ENCODE measurements at places on chromosomes 16 and 17.

GRCh38 chr16:7398536-7398935 lies 65.9 kb downstream of the RBFOX1 start:
- DNase-seq: no peak

GRCh38 chr17:80695979-80696378 lies 151.3 kb downstream of the RPTOR start:
- DNase-seq: no peak

DNA sequence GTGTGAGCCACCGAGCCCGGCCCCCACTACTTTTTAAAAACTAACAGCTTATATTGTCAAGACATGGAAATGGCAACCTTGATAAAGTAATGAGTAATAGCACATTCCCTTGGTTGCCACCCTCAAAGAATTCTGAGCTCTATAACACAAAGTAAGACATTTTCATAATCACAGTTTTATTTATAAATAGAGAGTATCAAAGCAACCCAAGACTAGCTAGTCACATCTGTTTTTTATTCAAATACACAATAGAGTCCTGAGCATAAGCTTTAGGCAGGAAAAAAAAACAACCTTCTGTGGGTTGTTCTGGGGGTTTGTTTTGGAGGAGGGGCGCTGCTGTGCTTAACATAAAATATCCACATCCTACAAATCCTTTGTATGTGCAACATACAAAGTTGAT lies 68.7 kb downstream of the CEP95 start:
- no peak for DNase-seq

DNA sequence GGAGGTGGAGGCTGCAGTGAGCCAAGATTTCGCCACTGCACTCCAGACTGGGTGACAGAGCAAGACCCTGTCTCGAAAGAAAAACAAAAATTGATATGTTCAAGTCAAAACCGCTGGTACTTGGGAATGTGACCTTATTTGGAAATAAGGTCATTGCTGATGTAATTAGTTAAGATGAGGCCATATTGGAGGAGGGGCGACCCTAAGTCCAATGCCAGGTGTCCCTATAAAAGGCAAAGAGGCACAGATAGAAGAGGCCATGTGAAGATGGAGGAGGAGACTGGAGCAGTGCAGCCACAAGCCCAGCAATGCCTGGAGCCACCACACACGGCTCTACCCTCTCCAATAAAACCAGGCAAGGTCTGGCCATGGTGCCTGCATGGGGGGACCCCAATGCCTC lies 50.8 kb upstream of the JPH3 start:
- no peak for DNase-seq

DNA sequence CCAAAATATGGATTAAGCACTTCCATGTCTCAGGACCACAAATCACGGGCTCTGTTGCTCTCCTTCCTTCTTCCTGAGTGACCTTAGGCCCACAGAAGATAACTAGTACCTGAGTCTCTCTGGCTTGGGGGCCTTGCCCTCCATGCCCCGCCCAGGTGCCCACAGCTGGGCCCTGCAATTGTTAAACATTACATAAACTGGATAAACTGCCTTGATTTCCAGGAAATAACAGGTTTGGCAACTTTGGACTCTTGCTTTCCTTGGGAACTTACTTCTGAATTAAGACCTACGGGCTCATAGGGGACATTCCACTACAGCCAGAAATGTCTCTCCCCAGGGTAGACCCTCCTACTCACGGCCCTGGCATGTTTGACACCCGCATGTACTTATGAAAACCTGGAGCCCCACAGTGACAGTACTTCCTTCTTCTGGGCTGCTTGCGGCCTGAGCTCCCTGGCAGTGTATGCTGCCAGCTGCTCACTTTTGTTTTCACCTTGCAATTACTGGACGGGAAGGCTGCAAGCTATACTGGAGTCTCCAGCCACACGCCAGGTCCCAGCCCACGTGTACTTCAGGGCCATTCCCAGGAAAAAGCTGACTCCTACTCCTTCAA lies 2.3 kb upstream of the UBALD2 start:
- peak; percentile 51 for DNase-seq

GRCh38 chr17:7897090-7897489 lies 8.5 kb downstream of the CHD3 start:
- DNase-seq: no peak

- no peak for DNase-seq
Measured at GRCh38 chr17:70646673-70647072, 477.3 kb downstream of the KCNJ2 start.

DNA sequence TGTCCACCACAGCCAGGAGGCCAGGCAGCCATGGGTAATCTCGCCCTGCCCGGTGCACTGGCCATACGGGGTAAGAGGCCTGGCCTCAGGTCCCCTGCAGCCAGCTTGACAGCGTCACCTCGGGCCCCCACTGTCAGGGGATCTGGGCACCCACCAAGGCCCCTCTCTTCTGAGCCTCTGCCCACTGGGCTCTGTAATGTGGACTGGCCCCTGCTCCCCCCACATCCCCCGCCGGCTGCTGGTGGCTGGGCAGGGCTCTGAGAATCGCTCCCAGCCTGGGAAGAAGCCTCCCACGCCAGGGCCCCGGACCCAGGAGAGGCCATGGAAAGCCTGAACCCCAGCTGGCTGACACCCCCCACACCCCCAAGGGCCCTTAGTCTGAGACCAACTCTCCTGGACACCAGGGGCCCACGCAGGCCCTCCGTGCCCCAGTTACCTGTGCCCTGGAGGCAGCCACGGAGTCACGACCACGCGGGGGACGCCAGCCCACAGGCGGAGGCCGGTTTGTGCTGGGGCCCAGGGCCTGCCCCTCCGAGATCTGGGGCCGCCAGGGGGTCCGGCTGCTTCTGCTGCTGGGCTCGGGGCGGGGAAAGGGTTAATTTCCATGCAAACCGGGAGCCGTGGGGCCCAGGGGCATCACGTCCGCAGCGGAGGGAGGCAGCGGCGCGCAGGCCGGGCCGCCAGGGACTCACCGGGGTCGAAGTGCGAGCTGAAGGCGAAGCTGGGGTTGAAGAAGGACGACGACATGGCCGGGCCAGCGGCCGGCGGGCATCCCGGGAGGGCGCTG lies at the start of gene PVALEF:
Gene PVALEF (plus strand): TSS at position 262 of the 787 bp plus-strand sequence. CDS start 15,720 bp downstream, outside the sequence.
- DNase-seq: no peak

All from natural killer cell (primary cell).